CD4-positive, alpha-beta T cell treated with Interleukin-2 at 100 ng/mL for 4 hours (primary cell): ENCODE measurements at places on chromosomes 11 and 22.

DNA sequence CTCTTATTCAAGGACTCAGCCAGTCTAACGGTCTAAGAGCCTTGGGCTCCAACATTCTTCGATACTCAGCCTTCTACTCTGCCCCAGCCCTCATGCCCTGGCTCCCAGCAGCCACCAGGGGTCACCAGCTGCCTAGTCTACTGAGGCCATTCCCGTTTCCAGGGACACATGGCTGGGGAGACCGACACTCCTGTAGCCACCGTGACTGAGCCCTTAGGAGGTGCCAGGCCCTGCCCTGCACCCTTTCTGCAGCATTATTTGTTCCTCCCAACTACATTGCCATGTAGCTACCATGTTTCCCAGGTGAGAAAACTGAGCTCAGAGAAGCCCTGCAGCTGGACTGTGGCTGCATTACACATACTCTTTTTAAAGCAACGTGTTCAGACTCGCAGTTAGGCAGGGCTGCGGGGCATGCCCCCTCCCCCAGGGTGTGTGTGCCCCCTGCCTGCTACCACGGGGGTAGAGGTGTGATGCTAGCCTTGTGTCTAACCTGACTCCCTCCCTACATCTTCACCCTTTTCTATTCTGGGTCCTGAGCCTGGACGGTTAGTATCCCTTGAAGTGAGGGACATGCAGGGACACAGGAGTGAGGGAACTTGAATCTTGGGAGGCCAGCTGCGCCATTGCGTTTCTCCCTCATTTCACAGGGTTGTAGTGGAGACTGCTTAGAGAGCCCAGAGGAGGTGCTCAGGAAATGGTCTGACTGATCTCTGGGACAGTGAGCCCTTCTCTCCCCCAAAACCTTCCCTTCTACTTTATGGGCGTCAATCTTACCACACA, 17.5 kb downstream of the ATG16L2 start:
- peak; percentile 44 for DNase-seq

- DNase-seq: no peak
Measured at GRCh38 chr22:50612528-50613221, 12.1 kb downstream of the MAPK8IP2 start.

- no peak for DNase-seq
Measured at GRCh38 chr22:27144321-27144720, 486.9 kb downstream of the MIAT start.

- no peak for DNase-seq
Measured at GRCh38 chr22:33680632-33681031, 239.6 kb downstream of the LARGE1 start.

- DNase-seq: no peak
Measured at GRCh38 chr11:45089676-45090499, 56.6 kb upstream of the PRDM11 start.

DNA sequence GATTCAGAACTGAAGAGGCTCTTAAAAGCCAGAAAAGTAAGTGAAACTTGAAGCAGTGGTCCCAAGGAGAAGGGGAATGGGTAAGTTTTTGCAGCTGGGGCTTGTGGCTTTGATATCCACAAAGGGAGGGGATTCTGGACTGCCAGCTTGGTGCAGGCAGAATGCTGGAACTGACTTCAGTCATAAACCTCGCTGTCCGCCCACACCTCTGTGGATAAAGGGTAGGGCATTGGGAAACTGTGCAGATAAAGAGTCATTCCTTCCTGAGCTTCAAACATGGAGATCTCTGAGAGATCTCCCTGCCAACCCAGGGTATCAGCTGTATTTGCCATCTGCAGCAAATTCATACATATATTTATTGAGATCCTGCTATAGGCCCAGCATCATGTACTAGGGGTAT, 124.3 kb upstream of the OR9Q1 start:
- no peak for DNase-seq

DNA sequence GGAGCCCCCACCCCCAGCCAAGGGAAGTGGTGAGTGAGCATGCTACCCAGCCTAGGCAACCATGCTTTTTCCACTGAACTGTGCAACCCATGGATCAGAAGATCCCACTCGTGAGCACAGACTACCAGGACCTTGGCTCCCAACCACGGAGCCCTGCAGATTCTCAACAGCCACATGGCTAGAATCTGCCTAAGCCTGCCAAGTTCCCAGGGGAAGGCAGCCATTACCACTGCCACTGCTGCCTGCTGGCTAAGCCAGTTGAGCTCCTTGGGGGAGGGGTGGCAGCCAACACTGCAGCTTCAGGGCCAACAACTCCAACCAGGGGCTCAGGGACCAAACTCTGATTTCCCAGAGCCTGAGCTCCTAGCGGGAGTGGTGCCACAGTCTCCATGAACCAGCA, 195.8 kb downstream of the DLG2 start:
- DNase-seq: no peak

DNA sequence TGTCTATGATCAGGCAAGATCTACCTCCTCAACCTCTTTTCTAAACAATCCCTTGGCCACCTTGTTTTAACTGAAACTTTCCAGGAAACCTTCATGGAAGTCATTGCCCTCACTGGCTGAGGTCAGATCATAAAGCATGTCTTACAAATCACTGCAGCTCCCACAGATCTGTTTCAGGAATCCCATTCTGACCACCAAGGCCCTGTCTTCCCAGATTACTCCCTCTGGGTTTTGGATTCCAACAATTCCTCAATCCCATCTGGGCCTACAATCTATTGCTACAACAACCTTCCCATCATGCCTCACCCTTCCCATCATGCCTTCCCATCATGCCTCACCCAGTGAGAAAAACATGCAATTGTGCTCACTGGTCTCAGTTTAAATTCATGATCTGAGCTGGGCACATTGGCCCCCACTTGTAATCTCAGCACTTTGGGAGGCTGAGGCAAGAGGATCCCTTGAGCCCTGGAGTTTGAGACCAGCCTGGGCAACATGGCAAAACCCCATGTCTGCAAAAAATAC, 15.9 kb downstream of the ADAMTS15 start:
- no peak for DNase-seq

DNA sequence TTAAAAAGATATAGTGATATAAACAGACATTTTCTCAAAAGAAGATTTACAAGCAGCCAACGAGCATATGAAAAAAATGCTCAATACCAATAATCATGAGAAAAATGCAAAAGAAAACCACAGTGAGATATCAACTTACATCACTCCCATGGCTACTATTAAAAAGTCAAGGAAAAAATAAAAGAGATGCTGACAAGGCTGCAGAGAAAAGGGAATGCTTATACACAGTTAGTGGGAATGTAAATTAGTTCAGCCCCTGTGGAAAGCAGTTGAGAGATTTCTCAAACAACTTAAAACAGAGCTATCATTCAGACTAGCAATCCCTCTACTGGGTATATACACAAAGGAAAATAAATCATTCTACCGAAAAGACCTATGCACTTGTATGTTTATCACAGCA, 97.1 kb upstream of the CARD18 start:
- no peak for DNase-seq

GRCh38 chr11:129364143-129364654, 11.4 kb upstream of the BARX2 start:
- peak; percentile 67 for DNase-seq

GRCh38 chr11:46299451-46299961, 22.0 kb downstream of the CREB3L1 start:
- no peak for DNase-seq

DNA sequence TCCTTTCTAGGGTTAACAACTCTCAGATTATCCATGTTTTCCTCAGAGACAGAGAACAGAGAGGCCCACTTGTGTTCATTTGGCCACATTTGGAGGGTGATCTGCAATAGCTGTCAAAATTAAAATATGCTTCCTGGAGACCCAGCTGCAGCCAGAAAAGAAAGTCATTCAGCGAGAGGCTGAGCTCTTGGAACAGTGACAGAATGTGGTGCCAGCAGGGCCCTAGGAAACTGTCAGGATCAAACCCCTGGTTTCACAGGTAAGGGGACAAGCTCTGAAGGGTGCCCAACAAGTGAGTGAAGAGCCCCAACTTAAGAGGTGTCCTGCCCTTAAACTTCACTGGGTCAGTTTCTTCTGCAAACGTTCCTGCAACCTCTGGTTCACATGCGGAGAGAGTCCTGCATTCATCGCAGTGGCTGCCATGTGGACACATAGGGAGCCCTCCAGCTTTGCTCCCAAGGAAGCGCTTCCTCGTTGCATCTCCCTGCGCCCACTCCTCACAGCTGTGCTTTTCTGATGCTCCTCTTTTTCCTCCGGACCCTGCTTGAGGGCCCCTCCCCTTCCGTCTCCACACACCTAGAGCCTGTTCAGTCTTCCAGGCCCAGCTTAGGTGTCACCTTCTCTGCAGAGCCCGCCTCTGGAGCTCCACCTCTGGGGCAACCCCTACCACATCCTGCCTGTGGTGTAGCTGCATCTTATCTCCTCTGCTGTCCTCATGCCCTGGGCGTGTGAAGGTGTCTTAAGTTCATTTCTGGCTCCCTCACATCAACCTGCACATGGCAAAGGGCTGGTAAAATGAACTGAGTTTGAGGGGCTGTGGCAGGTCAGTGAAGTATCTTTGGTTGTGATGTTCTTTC, 3.9 kb downstream of the UCP3 start:
- peak; percentile 91 for DNase-seq

DNA sequence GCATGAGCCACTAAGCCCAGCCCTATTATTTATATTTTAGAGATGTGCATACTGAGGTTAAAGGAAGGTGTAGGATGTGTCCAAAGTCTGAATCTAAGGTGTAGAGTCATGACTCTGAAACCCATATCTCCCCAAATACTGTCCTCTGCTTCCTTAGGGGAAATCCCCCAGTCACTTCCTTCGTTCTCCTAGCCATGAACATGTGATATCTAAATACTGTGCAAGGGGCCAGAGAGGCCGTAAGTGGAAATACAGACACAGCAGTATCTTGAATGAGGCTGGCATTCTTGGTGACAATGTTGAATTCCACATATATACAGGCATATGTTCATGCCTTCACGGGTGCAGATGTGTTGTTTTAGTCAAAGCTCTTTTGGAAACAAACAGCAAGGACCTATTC, 21.3 kb upstream of the PATZ1 start:
- DNase-seq: no peak

DNA sequence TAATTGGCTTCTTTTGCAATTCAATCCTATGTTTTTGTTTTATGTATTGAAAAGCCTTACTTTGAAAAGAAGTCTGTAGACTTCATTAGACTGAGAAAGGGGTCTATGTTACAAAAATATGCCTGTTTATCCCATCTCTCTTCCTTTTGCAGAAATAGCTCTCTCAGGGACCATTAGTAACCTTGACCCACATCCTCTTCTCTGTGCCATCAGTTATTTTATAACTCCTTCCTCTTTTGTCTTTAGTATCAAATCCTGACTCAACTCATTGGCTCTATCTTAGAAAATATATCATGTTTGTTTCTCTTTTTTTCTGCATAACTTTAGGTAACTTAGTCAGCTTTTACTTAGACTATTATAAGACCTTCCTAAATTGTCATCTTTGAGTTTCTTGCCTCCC, 20.3 kb downstream of the ZC3H12C start:
- DNase-seq: no peak

DNA sequence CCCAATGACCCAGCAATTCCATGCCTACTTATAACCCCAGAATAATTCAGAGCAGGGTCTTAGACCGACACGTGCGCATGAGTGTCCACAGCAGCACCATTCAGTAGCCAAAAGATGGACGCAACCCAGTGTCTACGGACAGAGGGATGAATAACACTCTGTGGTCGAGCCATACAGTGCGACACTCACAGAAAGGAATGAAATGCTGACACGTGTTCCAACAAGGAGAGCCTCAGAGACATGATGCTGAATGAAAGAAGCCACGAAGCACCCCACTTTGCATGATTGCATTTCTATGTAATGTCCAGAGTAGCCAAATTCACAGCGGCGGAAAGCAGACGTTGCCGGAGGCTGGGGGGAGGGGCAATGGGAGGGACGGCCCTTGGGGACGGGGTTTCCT, 134.4 kb downstream of the CTTN start:
- DNase-seq: no peak

- DNase-seq: no peak
Measured at GRCh38 chr11:119205080-119205479, 1.1 kb upstream of the CBL start.

DNA sequence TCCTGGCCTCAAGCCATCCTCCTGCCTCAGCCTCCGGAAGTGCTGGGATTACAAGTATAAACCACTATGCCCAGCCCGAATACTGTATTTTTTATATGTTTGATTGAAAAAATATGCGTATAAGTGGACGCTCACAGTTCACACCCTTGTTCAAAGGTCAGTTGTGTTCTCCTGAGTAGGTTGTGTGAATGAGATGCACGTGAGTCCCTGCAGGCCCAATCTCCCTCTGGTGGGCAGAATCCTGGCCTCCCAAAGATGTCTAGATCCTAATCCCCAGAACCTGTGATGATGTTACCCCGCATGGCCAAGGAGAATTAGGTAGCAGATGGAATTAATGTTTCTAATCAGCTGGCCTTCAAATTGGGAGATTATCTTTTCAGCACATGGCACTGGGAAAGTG, 41.9 kb downstream of the CTTN start:
- DNase-seq: no peak

GRCh38 chr22:32864041-32864440, 62.5 kb downstream of the TIMP3 start:
- DNase-seq: no peak

DNA sequence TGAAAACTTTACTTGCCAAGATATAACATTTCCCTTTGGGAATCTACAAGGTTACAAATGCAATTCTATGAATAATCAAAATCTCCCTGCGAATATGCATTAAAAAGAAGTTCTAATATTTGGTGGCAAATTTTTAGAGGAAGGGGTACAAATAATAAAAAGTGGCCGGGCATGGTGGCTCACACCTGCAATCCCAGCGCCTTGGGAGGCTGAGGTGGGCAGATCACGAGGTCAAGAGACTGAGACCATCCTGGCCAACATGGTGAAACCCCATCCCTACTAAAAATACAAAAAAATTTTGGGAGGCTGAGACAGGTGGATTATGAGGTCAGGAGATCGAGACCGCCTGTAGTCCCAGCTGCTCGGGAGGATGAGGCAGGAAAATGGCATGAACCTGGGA, 47.0 kb downstream of the ZNF280B start:
- DNase-seq: no peak

GRCh38 chr11:18775492-18776292, 15.9 kb downstream of the PTPN5 start:
- peak; percentile 44 for DNase-seq

DNA sequence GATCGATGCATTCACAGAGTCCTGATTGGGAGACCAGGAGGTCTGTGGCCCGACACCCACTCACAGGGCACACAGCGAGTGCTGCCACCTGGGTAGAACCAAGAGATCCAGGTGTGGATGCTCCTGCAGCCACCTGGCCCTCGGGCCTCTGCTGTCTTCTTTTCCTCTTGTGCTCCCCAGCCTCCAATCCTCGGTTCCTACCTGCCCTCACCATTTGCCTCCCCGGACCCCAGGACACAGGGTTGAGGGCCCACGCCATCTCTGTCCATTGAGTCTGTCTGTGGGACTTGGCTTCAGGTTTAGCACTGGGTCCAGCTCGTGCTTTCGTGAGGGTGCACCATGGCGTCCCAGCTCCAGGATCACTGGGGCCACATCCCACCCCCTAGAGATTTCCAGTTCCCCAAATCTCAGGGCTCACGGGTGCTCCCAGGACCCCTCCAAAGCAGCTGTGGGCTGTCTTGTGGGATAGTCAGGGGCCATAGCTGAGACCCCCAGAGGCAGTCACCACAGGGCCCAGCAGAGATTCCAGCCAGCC, 591.1 kb downstream of the BRD1 start:
- DNase-seq: no peak

- DNase-seq: no peak
Measured at GRCh38 chr11:122758339-122758738, 80.0 kb upstream of the CRTAM start.

- no peak for DNase-seq
Measured at GRCh38 chr11:122309262-122309925, 193.4 kb upstream of the BLID start.
